ENCODE measurements at places on chromosomes 2 and 18. TPM values are rescaled to one million over a fixed set of nuclear protein-coding genes. Genes with fewer than 3 reads are reported as not detected.

ATIC gene
- 305 TPM for total RNA-seq

CCDC102B gene
- 1.3 TPM for total RNA-seq

PROKR1 gene
- not detected for total RNA-seq

LIMS3 gene
- total RNA-seq: 1.5 TPM

PTPRN gene
- total RNA-seq: not detected

OXER1 gene
- 0.14 TPM for total RNA-seq

NDUFV2 gene
- 303 TPM for total RNA-seq

C1QL2 gene
- total RNA-seq: not detected

GRB14 gene
- not detected for total RNA-seq

CD28 gene
- total RNA-seq: 167 TPM

EVX2 gene
- not detected for total RNA-seq

Data from activated naive CD4-positive, alpha-beta T cell treated with anti-CD3 and anti-CD28 coated beads for 36 hours (primary cell).